ENCODE measurements at places on chromosomes 13 and 19.

DNA sequence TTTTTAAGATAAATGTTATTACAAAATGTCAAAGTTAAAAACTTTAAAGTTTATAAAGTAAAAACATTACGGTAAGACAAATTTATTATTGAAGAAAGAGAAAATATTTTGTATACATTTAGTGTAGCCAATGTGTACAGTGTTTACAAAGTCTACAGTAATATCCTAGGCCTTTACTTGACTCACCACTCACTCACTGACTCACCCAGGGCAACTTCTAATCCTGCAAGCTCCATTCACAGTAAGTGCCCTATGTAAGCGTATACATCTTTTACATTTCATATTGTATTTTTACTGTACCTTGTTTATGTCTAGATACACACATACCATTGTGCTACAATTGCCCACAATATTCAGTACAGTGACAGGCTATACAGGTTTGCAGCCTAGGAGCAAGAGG, 448.2 kb downstream of the KCTD12 start:
- DNase-seq: no peak

GRCh38 chr13:44685641-44686040, 109.5 kb upstream of the TSC22D1 start:
- no peak for DNase-seq

GRCh38 chr13:98878486-98879126, 99.3 kb downstream of the DOCK9 start:
- no peak for DNase-seq

GRCh38 chr13:41224113-41225110, 30.0 kb upstream of the KBTBD7 start:
- no peak for DNase-seq

DNA sequence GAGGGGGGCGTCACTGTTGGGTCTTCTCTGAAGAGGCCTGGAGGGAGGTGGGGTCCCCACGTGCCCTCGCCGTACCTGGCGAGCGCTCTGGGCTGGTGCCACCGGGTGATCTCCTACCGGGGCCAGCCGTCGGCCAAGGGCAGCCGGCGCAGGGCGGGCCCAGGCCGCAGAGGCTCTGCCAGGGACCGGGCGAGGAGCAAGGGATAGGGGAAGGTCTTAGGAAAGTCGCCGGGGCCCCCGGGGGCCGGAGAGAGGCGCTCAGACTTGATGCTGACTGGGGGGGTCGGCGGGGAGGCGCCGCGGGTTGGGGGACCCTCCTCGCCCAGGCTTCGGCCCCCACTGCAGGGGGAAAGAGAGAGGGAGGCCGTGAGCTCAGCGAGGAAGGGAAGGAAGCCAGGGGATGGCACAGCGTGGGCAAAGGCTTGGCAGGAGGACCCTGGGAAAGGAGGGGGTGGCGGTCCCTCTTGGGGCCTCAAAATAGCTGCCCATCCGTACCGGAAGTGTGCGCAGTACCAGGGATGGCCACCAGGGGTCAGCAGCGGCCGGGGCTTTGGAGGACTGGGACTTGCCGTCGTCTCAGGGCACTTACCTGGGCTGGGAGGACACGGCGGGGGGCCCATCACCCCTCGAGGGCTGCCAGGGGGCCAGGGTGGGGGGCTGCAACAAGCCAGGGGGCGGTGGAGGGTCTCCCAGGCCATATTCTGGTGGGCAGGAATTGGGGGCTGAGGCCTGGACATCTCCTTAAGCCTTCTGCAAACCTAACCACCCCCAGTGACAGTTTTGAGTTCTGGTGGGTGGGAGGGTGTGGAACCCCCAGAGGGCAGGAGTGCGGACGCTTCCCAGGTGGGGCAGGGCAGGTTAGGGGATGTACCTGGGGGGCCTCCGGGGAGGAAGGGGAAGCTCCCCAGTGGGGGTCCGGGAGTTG, 7.7 kb upstream of the TMEM161A start:
- no peak for DNase-seq

DNA sequence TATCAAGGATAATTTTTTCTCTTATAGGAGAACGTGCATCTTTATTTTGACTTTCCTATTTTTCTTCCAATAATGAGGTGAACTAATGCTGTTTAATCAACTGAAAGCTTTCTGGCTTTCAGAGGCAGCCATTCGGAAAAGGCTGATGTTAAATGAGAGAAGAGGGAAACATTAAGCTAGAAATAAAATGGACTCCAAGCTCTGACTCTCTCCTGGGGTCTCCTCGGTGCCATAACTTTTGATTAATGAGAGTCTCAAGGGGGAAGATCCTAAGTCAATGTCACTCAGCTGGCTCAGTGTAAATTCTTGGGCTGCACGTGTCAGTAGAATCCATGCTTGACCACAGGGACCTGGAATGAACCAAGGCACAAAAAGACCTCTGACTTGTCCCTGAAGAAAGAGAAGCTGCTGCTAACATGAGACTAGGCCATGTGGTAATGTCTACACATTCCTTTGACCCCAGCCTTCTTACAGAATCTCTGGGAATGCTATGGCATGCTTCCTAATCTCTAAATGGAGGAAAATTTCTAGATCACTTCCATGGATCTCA, 152.2 kb upstream of the RFC3 start:
- DNase-seq: no peak

DNA sequence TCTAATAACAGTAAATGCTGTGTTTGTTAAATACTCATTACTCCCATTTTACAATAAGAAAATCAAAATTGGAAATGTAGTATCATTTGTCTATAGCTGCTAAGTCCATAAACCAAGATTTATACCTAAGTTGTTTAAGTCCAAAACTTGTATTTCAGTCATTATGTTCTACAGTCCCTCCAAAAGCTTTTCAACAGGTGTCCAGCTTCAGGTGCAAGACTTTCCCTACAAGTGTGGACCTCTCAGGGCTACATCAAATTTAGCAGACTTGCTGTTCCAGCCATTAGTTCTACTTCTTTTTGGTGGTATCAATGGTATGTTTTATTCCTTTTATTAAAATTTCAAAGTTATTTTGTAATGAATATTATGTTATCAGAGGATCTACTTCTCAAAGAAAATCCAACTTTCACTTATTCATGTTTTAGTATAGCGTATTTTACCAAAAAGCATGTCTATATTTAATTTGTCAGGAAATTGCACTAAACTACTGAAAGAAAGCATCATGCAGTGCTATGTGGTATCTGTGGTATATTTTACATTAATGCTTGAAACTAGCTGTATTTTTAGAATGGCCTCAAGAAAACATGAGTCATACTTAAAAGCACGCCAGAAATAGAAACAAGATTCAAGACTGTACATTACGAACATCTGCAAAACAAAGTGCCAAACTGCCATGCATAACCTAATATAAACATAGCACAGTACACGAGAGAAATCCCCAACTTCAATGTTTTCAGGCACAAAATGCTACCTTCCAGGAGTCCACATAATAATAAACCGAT, 44.5 kb downstream of the VWA8 start:
- no peak for DNase-seq

DNA sequence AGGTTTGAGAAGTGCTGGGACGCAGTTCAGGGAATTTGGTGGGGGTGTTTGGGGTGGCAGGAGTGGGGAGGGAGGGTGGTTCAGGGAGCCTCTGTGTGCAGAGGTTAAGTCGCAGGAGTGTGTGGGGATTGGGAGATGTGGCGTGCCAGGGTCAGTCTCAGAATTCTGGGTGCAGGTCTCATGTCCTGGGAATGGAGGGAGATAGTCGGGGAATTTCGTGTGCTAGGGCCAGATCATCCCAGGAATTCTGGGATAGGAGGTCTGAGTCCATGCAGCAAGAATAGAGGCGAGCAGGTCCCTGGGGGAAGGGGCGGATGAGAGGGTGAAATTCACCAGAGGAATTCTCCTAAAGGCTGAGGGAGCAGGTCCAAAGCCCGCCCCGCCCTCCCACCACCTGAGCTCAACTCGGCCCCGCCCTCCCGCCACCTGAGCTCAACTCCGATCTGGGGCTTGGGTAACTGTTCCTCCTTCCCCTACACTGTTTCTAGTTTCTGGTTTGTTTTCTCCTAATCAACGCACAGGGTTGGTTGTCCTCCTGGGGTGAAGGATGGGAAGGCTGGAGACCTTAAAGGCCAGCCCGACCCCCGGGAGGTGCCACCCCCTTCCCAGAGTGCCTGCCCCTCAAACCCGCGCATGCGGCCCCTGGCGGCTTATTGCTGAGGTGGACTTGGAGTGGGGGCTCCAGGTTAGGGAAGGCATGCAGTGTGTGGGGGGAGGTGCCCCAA, 15.2 kb downstream of the KCNC3 start:
- DNase-seq: no peak

GRCh38 chr19:35780717-35781116, 5.4 kb downstream of the ARHGAP33 start:
- no peak for DNase-seq

DNA sequence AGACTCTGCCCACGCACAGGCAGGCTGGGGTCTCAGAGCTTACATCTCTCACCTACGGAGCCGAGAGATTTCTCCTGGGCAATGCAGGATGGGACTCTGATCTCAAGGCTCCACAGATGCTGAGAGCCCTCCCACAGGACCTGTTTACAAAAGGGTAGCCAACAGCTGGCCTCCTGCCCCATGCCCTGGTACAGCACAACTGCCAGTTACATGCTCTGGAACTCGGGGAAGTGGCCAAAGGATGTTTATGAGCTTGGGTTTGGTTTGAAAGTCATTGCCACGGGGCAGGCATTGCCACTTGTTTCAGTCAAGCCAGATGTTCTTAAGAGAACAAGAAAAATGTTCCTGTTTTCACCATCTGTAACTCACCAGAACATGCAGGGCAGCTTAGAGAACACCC, 3.5 kb downstream of the DHRS12 start:
- DNase-seq: no peak

DNA sequence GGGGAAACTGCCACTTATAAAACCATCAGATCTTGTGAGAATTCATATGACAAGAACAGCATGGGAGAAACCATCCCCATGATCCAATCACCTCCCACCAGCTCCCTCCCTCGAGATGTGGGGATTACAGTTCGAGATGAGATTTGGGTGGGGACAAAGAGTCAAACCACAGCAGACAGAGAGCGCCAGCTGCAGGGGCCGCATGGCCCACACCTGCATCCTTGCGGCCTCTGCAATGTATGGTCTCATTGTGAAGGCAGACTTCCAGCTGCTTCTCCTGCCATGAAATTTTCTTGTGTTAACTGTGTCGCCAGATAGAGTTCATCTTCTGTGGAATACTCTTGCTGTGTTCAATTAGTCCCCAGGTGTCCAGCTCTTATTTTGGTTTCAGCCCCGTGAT, 17.3 kb upstream of the SLC15A1 start:
- no peak for DNase-seq

GRCh38 chr13:74839656-74840055, 642.3 kb downstream of the TBC1D4 start:
- DNase-seq: no peak

- DNase-seq: no peak
Observed at GRCh38 chr19:1000591-1001537, 645 bp downstream of the GRIN3B start.

GRCh38 chr13:80591976-80592740, 251.2 kb upstream of the SPRY2 start:
- DNase-seq: no peak

GRCh38 chr13:45564133-45564776, 51.3 kb downstream of the ERICH6B start:
- no peak for DNase-seq

DNA sequence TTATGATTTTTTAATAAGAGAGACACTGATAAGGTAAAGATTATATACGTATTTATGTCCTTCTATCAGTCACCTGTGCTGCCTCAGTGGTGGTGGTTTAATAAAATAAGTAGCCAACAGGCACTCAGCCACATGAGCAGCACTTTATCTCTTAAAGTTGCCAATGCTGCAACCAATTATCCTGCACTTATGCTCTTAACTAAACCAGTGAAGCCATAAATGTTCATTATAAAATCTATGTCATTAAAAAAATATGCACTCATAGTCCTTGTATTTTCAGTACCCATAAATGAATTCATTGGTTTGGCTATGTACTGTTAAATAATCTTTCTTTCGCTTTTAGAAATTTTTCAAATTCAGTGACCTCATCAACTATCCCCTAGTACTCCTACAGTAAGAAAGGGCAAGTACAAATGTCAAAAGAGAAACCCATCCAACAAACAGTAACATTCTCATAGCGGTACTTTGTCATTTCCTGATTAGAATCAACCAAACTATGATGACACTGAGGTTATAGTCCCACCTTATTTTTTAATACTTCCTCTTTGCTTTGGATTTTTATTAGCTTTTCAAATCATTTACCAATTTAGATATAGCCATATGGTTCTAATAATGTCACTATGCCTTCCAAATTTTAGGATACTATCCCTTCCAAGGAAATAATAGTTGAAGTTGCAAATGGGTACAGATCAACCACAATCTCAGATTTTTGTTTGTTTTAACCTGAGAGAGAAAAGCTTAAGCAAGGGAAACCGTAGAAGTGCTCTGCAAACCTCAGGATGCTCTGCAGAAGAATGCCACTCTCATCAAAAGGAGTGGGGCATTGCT, 190.9 kb downstream of the KLF12 start:
- DNase-seq: no peak

DNA sequence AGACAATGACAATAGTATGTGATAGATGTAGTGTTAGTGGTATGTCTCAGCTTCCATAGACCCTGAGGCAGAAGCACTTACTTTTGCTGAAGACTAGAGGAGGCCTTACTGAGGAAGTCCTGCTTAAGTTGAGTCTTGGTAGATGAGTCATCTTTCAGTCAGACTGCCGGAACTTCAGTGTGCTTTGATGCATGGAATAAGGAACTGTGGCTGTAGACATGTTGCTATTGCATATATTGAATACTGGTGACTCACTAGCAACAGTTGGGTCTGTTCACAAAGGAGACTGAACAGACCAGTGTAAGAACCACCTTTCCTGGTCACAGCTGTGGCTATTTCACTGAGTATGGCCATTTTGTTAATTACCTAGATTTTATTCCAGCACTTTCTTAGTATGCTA, 1000.6 kb downstream of the OLFM4 start:
- no peak for DNase-seq

DNA sequence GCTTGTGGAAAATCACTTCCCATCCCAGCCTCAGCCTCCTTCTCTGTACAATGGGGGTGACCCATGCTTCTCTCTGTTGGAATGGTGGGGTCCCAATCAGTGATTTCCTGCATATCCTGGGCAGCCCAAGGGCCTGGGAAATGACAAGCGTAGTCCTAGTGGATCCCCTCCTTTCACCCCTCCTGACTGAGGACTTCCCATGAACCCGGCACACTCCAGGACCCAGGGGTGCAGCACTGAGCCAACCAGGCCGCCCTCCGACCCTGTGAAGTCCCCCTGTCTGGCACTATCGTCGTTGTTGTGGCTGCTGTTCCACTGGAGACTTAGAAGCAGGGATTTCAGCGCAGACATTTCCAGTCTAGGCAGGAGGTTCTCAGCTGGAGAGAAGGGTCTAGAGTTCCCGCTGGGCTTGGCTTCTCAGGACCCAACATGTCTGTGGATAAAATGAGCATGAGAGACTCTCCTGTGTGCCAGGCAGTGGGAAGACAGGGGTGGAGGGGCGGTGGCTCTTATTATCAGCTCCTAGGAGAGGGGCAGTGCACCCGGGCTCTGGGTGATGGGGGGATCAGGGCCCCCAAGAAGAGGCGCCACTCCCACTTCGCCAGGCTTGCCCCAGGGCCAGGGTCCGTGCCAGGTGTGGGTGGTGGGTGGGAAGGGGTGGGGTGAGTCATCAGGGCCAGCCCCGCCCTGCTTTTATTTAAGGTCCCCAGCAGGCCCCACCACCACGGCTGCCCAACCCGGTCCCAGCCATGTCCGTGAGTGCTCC, at the start of gene LGALS7B:
TSS of gene LGALS7B (plus strand) at position 723 of the 766 bp plus-strand sequence. CDS start at position 750, 27 bp downstream.
- DNase-seq: no peak
